ENCODE measurements at places on chromosomes 16 and 17. TPM values are rescaled to one million over a fixed set of nuclear protein-coding genes. Genes with fewer than 3 reads are reported as not detected.

MBTPS1 gene
- total RNA-seq, result 59.7 TPM

GDPD1 gene
- total RNA-seq, result 2.0 TPM

YWHAE gene
- 758 TPM for total RNA-seq

UBFD1 gene
- 53.6 TPM for total RNA-seq

KRTAP4-2 gene
- not detected for total RNA-seq

C17orf100 gene
- total RNA-seq, result 1.5 TPM

DOC2B gene
- 15.8 TPM for total RNA-seq

HBZ gene
- not detected for total RNA-seq

CTRB2 gene
- not detected for total RNA-seq

DNA sequence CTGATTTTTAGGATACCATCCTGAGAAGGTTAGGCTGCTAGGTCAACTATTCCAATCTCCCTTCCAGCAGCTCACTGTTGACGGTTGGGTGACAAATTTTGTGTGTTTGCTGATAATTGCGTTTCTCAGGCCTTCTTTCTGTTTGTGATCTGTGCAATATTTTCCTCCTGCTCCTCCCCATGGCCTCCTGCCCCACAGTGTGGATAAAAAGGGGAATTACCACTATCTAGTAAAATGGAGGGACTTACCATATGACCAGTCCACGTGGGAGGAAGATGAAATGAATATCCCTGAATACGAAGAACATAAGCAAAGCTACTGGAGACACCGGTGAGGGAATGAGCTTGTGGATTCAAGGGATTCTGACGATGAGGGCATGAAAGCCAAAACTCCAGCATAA is 9.2 kb downstream of the CHD3 start:
- no peak for DNase-seq

GRCh38 chr17:61466246-61466645 is 14.0 kb downstream of the TBX4 start:
- DNase-seq, result no peak

DNA sequence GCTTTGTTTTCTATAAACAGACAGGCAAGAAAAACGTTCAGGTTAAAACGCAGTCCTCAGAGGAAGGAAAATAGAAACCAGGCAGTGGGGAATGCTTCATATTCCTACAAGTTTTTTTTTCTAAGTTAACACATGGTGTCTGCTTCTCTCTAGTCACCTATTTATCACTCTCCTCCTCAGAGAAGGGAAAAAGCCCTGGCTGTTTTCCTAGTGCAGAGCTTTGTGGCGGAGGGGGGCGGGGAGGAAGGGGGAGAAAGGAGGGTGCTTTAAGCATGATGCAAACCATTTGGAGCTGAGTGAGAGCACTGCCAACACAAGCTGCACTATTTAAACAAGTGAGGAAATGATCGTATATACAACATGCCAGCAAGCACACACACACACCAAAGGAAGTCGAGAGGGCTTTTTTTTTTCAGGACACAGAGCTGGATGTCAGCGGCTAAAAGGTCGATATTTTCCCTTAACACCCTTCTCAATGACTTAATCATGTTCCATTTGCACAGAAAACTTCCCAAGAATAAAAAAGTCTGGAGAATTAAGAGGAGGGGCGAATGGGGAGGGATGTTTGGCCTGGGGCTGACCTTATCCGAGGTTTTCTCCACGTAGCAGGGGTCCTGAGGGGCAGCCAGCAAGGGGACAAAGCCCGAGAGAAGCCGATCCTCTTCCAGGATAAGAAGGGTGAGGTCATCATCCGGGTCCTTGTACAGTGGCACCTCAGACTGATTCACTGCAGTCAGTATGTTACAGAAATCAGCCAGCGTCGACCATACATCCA is 117.4 kb downstream of the HIC1 start:
- no peak for DNase-seq

GRCh38 chr17:39974433-39974832 is 6.2 kb upstream of the PSMD3 start:
- DNase-seq, result no peak

DNA sequence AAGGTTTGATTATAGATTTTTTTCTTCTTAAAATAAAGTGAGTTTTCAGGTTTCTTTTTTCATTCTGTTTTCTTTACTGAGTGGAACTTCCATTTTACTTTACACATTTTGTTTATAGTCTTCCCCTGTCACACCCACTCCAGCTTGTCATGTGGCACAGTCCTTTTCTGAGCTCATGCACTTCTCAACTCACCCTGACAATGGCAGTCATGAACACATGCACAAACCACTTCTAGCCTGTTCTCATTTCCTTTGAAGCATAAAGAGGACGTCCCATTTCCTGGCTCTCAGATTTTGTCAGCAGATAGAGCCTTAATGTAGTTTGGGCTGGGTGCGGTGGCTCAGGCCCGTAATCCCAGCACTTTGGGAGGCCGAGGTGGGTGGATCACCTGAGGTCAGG is 168.0 kb downstream of the AHSP start:
- no peak for DNase-seq

GRCh38 chr16:77643176-77643575 is 79.1 kb upstream of the NUDT7 start:
- no peak for DNase-seq

DNA sequence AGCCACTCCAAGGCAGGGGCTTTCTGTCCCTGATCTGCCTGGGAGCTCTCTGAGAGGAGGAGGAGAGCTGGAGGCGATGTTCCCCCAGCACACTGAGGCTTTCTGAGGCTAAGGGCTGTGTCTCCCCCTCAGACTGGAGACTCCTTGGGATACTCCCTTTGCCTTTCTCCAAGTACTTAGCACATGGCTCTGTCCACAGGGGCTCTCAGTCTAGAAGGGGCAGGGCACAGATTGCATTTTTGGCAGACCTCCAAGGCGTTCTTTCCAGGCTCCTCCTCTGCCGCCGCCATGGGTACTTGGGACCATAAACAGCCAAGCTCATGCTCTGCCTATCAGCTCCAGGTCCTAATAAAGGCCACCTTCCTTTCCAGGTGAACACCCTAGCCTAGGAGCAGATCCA is 1.8 kb upstream of the GIP start:
- DNase-seq, result no peak

DNA sequence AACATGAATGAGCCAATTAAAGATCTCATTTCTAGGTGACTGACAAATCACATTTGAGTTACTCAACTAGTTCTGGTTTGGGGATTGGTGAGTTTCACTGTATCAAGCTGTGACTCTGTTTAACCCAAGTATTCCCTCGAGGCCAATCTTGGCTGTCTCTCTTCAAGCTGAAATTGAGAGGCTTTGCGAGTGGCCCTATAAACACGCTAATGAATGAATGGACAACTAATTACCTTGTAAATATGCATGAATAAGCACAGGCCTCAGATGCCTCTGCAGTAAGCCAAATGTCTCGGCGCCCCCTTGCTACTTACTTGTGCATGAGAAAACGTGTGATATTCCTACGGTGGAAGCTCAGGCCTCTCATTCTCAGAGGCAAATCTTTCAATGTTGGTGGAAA is 450.3 kb upstream of the PSMD7 start:
- DNase-seq, result no peak

DNA sequence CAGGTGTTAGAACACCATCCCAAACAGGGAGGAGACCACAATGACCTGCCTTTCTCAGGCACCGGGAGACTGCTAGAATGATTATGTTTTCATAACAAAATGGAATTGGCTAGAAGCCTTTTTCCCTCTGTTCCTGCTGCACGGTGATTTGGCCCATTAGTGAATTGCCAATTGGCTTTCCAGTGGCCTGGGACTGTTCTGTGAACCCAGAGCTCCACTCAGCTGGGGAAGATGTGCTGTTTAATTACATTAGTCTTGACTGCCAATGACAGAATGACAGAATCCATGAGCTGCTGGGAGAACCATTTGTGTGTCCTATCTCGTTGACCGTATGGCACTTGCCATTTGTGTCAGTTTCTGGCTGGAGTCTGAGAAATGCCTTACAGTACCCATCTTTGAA is 242.9 kb downstream of the CDH11 start:
- no peak for DNase-seq

DNA sequence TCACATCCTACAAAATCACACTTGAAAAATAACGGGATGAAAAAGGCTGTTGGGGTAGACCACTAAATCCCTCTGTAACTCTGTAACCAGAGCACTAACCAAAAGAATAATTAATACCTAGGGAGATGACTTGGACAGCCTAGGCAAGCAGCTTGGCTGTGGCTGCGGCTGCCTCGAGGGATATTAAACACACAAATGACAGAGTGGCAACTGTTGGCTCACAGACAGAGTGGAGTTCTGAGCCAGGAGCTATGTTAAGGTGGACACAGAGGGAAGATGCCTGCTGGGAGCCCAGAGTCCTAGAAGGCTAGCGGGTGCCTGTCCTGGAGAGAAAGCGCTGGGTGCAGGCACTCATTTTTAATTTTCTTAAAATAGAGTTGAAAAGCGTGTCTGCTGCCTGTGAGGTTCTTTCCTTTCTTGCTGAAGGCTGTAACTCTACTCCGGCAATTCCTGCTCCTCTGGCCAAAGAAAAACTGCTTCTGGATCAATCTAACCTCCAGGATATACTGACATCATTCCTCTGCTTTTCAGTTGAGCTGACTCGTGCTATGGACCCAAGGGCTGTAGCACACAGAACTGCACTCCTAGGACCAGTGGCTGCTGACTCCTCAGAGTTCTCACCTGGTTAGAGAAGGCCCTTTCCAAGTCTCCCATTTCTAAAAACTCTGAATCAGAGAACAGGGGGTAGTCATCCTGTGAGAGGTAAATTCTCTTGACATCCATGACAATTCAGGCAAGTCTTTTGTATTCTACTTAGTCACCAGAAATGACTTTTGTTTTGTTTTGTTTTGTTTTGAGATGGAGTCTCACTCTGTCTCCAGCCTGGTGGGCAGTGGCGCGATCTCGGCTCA is 147.9 kb downstream of the STX8 start:
- no peak for DNase-seq

- no peak for DNase-seq
Measured at GRCh38 chr16:75392906-75393305, 40.4 kb downstream of the CFDP1 start.

DNA sequence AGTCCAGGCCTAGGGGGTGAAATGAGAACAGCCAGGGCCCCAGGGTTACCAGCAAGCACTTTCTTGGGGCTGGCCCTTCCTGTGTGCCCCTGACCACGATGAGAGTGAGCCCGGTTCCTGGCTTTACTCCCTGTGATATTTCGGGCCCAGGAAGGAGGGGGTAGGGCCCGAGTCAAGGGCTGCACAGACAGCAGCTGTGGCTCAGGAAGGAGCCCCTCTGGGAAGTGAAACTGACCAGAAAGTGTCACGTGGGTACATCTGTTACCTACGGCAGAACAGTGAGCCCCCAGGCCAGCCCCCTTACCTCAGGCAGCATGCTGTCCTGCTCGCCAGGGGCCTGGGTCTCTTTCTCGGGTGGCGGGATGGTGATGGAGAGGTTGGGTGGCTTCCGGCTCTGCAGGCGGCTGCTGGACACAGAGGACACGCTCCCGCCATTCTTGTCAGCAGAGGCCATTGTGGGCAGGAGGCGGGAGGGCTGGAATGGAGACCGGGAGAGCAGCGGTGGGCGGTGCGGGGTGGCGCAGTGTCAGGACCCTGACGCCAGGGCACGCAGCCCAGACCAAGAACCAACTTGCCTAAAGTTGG is 13.8 kb downstream of the AANAT start:
- DNase-seq, result no peak

DNA sequence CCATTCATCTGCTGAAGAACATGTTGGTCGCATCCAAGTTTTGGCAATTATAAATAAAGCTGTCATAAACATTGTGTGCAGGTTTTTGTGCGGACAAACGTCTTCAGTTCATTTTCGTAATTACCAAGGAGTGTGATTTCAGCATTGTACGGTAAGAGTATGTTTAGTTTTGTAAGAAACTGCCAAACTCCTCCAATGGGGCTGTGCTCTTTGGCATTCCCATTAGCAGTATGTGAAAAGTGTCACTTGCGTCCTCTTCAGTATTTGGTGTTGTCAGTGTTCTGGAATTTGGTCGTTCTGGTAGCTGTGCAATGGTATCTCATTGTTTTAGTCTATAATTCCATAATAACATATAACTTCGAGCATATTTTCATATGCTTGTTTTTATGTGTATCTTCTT is 120.9 kb downstream of the BCAS3 start:
- no peak for DNase-seq

GRCh38 chr17:2067048-2067561 is 12.2 kb downstream of the HIC1 start:
- no peak for DNase-seq

GRCh38 chr17:51739245-51739886 is 419.1 kb downstream of the CA10 start:
- DNase-seq, result no peak

DNA sequence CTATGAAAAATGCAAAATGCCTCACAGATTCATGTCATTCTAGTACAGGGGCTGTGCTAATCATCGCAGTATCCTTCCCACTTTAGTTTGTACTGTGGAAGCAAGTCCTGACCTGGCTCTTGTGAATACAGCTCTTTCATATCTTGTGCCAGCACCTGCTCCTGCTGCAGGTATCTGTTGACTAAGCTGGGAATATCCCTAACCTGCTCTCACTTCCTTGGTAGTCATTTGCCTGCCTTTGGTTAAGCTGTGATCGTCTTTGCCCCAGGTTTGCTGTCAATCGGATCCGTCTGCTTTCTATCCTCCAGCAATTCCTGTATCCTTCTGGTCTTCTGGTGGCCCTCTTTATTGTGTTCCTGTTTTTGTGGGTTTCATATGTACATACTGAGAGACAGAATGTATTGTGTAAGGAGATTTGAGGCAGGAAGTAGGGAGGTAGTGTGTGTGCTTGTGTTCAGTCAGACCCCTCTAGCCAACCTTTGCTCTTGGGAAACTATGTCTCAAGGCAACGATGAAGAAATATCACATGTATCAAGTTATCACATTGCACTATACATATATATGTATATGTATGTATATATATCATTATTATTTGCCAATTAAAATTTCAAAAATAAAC is 7.7 kb upstream of the GINS3 start:
- no peak for DNase-seq

DNA sequence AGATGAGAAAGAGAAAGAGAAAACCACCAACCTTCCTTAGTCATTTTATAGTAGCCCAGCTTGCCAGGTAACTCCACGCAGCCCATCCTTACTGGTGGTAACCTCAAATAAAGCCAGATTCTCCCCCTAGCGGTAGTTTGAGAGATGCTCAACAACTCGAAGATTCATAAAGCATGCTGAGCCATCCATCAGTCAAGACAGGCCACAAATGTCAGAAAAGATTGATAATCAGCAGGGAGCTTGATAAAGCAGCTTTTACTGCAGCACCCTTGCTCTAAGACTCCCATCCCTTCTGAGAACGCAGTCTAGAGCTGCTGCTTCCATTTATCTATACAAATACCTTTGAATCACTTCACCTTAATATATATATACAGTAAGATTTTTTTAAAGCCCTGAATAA is 451.5 kb upstream of the HSBP1 start:
- no peak for DNase-seq

DNA sequence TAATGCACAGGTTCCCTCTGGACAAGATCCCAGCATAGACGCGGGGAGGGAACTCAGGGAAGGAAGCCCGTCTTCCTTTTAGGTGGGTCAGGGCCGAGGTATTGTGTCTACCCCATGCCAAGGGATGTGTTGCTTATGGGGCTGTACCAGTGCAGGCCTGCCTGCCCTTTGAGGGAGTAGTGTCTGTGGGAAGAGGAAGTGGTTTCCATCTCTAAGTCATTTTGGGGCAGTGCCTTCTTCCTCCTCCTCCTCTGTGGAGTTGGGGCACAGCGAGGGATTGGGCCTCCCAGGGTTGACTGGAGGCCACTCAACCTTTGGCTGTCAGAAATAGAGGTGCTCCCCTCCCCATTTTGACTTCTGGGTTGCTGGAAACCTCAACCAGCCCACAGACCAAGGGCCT is 26.5 kb downstream of the GJD3 start:
- no peak for DNase-seq
